ENCODE measurements at places on chromosomes 6 and 20. TPM values are rescaled to one million over a fixed set of nuclear protein-coding genes. Genes with fewer than 3 reads are reported as not detected.

DNA sequence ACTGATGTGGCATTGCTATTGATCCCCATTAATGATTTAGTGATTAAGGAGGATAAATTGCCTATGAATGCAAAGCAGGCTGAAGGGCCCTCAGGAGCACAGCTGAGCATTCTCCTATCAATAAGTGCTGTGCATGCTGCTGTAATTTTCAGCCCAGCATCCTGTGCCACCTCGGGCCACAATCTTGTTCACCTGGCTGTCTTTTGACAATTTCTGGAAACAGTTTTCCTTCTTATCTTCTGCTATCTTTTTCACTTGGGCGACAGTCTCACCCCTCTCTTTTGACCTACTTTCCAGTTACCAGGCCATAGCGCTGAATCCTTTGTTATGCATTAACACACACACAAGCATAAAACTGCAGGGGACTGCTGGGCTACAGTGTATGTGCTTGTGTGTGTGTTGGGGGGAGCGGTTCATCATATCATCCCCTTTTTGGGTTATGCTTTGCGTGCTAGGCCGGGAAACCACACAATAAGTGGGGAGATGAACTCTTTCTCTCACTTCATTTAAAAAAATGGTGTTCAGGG is 60.2 kb downstream of the F13A1 start:
- DNase-seq, result no peak

DNA sequence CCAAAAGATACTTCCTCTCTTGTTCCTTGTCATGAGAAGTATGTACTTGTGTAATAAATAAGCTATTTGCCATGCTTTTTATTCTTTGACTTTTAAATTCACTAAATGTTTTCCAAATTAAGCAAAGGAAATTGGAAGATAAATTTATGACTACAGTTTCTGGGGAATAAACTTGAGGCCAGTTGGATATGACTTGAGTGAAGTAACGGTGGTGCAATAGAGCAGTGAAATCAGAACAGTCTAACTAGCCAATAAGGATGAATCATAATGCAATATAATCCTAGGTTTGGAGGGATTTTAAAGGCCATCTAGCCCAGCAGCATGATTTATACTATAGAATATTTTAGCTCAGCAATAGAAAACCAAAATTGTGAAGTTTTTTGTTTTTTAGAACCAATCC is 183.8 kb upstream of the TCF21 start:
- no peak for DNase-seq

DNA sequence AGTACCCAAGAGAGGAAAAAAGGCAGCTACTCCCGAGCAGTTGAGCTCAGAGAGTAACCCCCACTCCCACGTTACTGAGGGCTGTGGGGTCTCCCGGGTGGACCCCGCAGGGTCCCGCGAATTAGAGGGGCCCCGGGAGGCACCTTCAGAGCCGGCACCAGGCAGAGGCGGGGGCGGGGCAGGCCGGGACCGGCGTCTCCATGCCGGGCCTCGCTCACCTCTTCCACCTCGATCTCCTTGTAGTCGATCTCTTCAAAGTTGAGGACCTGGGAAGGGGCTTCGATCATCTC is 381 bp downstream of the MAP3K7 start:
- no peak for DNase-seq

DNA sequence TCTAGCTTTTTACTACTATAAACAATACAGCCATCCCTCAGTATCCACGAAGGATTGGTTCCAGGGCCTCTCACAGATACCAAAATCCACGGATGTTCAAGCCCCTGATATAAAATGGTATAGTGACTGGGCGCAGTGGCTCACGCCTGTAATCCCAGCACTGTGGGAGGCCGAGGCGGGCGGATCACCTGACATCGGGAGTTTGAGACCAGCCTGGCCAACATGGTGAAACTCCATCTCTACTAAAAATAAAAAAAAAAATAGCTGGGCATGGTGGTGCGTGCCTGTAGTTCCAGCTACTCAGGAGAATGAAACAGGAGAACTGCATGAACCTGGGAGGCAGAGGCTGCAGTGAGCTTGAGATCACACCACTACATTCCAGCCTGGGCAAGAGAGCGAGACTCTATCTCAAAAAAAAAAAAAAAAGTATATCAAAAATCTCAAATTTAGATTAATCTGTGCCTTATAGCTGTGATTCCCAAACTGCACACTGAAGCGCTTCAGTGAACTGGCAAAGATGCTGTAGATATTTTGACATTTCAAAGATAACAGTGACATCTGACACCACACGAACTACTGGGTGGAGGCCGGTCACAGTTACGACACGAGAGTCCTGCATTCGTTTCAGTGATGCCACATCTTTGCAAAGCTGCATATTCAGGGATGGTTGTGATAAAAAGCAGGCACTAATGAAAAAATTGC is 38.3 kb downstream of the MRS2 start:
- no peak for DNase-seq

DNA sequence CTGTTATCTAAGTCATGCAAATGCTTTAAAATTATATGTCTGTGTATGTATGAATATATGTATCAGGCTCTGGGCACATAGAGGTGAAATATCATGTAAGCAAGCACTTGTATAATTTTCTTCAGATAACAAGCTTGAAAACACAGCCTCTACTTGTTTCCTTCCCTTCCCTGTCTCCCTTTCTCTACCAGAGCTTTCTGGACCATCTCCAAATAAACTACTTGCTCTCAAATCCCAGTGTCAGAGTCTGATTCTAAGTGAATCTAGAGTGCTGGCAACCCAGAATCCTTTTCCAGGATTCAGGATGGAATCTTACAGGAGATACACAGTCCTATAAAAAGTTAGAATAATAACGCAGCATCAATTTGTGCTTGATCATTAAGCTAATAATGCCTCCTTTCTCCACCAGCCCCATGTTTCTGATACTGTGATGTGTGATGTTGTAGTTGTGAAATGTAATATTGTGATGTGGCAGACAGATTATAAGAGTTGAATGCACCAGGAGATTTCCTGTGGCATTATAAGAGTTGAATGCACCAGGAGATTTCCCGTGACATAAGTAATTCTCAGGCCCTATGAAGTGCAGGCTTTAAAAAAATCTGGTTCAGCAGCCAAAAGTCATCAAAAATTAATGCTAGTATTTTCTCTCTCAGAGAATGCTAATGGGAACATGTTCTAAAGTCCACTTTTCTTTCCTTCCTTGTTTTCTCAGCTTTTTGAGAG is 89.6 kb downstream of the PCSK2 start:
- no peak for DNase-seq

GRCh38 chr6:43310134-43310533 is 1.5 kb upstream of the CRIP3 start:
- DNase-seq, result no peak

GRCh38 chr6:9841886-9842725 is 572.8 kb downstream of the TFAP2A start:
- no peak for DNase-seq

DNA sequence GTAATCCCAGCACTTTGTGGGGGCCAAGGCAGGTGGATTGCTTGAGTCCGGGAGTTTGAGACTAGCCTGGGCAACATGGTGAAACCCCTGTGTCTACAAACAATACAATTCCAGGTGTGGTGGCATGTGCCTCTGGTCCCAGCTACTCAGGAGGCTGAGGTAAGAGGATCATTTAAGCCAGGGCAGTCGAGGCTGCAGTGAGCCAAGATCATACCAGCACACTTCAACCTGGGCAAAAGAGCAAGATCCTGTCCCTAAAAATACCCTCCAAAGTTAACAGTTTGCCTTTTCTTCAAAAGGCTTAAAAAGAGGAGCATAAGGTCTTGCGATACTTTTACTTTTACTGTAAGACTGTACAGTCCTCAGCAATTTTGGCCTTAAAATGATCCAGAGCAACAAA is 10.7 kb upstream of the SPTLC3 start:
- no peak for DNase-seq

GRCh38 chr20:56689852-56690485 is 60.9 kb downstream of the TFAP2C start:
- no peak for DNase-seq

DNA sequence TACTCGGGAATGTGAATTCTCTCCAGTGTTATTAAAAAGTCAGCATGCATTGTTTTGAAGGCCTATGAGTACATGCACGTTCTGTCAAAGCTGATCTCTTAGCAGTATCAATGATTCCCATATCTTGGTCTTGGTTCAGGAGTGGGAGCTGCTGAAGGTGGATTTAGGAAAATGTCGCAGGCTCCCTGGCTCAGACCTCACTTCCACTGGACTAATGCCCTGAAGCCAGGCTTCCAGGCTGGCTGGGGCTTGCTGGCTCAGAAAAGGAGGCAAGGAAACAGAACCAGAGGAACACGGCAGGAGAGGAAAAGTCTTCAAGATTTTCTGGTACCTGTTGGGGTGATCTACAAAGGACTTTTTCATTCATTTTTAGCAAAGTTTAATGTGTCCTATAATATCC is 81.6 kb downstream of the OLIG3 start:
- no peak for DNase-seq

GRCh38 chr20:10318291-10319024 is 99.8 kb downstream of the SNAP25 start:
- no peak for DNase-seq

GRCh38 chr6:91608428-91608827 is 1021.6 kb upstream of the MAP3K7 start:
- no peak for DNase-seq

DNA sequence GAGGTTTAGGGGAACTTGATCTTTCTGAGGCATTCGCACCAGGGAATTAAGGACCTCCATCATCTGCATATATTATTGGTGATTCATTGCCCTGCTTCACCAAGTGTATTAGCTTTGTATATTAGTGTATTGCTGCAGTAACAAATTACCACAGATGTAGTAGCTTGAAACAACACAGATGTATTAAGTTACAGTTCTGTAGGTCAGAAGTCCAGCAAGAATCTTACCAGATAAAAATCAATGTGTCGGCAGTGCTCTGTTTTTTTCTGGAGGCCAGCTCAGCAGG is 65.8 kb downstream of the HMGN3 start:
- DNase-seq, result no peak

DNA sequence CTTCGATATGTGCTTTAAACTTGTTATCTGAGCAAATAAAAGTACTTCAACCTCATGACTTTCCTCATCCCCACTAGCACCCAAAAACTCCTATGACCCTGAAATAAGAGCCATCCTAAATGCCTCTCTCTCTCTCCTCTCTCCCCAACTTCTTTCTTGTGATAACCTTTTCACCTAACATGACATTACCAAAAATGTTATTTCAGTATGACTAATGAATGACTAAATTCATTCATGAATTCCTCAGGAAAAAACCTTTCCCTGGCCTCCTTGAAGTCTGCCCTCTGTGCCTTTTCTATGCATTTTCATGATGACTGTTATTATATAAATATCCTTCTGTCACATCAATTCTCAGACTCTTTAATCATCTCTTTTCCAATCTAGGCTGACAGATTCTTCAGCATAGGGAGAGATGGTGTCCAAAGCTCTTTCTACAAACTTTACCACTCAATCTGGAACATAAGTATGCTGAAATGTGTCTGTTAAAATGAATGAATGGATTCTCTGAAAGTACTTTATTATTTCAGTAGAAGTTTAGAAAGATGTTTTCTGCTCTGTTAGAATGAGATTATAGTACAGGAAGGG is 114.3 kb upstream of the GGTLC1 start:
- no peak for DNase-seq

- DNase-seq, result no peak
These were observed 162.9 kb downstream of the QKI start for GRCh38 chr6:163577404-163577803.

- DNase-seq, result no peak
These were observed 69.1 kb downstream of the FIG4 start for GRCh38 chr6:109760208-109760607.

DNA sequence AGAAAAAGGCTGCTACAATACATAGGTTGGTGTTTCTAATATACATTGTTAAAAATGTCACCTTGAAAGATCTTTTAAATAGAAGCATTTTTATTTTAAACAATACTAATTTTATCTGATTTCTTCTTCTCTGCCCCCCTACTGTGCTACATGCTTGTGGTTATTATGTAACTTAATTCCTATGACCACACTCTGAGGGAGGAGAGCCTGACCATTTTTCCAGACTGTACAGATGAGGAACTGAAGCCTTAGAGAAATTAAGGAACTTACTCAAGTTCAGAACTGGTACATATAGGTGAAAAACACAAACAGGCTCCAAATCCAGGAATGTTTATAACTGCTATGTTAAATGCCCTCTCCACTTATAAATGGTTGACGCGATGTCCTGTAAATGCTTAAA is 43.4 kb upstream of the ARHGAP18 start:
- DNase-seq, result no peak

GRCh38 chr6:53547811-53548496 is 3.1 kb upstream of the GCLC start:
- DNase-seq, result peak; percentile 97

GRCh38 chr6:157652601-157653363 is 170.3 kb upstream of the SNX9 start:
- no peak for DNase-seq

DNA sequence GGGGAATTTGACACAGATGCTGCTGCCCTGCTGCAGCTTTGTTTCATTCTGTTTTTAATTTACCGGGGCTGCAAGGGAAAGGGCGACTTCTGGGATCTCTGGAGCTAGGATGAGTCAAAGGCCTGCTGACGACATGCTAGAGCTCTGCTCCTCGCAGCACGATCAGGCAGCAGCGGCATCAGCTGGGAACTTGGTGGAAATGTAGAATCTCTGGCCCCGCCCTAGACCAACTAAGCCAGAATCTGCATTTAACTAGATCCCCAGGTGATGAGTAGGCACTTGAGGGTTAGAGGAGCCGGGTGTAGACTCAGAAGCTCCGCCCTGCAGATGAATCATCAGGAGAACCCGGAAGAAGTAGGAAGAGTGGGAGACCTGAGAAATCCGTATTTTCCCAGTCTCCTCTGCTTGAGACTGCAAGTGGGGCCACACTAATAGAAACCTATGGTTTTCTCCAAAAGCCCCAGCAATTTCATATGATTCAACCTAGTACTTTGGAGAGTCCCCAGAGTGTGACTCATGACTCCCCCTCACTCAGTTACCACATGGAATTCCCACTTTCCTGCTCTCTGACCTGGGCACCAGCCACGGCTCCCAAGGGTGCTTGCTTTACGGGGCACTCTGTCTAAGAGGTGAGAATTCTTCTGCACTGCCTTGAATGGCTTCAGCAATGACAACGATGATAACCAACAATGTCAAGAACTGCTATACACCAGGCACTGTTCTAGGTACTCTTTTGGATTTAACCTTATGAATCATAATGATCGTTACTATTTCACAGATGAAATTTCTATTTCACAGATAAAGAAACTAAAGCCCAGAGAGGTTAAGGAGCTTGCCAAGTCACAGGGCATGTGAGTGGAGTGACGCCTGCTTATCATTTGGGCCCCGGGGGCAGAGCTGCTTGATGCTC is 18.1 kb downstream of the TUBB2B start:
- DNase-seq, result no peak

- no peak for DNase-seq
These were observed 11.3 kb upstream of the RBCK1 start for GRCh38 chr20:396619-397431.

- no peak for DNase-seq
These were observed 7.3 kb upstream of the RAET1L start for GRCh38 chr6:150032598-150032997.

GRCh38 chr20:53738945-53739798 is 145.5 kb upstream of the ZNF217 start:
- no peak for DNase-seq

The FUT9 gene
- under 0.01 TPM for total RNA-seq

The CFAP206 gene
- 0.25 TPM for total RNA-seq

The TFEB gene
- 7.8 TPM for total RNA-seq

The PYGB gene
- total RNA-seq, result 53.9 TPM

The KIF25 gene
- not detected for total RNA-seq

The CST4 gene
- total RNA-seq, result not detected

The RFX6 gene
- total RNA-seq, result not detected

The CGA gene
- total RNA-seq, result not detected

The DLK2 gene
- total RNA-seq, result 1.0 TPM

The SLC17A9 gene
- 4.7 TPM for total RNA-seq

The CLIC5 gene
- total RNA-seq, result 20.2 TPM

The PDCD2 gene
- total RNA-seq, result 37.4 TPM

The ELOVL2 gene
- not detected for total RNA-seq

Measured in ovary (tissue), 10 donors.